DMS153 (cell line): ENCODE measurements at places on chromosomes 6 and 20.

GRCh38 chr6:48318670-48319069 is 207.7 kb upstream of the PTCHD4 start:
- no peak for DNase-seq

DNA sequence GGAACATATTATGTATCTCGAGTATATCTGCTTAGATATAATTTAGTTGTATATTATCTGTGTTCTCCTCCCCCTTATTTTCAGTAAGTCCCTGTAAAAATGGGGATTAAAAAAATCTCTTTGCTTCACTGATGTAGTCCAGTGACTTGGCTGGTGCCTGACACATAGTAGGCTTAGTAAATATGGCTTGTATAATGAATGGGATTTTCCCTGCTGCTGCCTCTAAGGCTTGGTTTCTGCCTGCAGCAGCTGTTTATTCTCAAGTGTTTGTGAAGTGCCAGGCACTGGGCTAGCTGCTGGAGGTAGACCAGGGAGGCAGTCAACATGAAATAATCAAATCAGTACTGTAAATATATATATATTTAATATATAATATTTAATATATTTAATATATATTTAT is 1.6 kb upstream of the ZFP64 start:
- peak; percentile 16 for DNase-seq

GRCh38 chr6:34241351-34242215 is 4.9 kb downstream of the HMGA1 start:
- DNase-seq: no peak

- DNase-seq: no peak
Observed at GRCh38 chr6:111823831-111824607, 49.2 kb downstream of the FYN start.

- DNase-seq: no peak
Observed at GRCh38 chr6:150201285-150201684, 58.4 kb downstream of the PPP1R14C start.

DNA sequence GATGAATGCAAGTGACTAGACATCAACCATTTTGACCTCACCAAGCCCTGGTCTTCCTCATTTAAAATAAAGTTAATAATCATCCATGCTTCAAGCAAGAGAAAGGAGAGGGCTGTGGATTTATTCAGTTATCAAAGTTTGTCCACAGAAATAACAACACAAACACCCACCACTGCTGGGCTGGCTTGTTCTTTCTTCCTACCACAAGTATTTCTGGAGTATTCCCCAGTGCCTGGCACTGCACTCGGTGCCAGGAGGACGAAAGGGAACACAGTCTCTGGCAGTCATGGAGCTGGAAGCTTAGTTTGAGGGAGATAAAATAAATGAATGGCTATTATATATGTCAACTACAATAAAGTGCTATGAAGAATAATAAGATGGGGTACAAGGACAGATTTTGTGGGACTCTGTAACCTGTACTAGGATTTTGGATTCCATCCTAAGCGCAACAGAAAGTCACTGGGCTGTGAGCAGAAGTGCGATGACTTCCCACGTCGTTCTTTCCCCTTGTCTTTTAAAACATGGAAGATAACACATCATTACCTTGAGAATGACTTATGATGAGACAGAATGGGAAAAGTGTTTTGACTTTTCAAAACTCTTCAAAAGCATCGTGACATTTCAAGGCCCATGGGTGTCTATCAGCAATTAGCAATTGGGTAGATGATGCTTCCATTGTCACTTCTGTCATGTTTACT is 74.5 kb upstream of the TRAF3IP2 start:
- no peak for DNase-seq

- no peak for DNase-seq
Observed at GRCh38 chr6:53532061-53532797, 12.7 kb downstream of the GCLC start.

DNA sequence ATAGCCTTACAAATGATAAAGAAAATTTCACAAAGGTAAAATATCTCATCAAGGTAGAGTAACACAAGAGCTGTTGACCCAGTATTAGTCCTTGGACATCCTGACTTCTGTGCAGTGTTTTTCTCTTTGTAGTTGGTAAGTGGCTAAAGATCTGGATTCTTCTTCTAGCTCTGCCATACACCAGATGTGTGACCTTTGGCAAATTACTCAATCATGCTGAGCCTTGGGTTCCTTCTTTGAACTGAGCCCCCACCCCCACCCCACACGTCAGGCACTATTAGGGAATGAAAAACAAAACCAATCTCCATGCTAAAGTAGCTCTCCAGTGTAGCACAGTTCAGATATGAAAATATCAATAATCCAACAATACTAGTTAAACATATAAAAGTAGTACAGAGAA is 15.1 kb upstream of the TRIM39 start:
- no peak for DNase-seq

DNA sequence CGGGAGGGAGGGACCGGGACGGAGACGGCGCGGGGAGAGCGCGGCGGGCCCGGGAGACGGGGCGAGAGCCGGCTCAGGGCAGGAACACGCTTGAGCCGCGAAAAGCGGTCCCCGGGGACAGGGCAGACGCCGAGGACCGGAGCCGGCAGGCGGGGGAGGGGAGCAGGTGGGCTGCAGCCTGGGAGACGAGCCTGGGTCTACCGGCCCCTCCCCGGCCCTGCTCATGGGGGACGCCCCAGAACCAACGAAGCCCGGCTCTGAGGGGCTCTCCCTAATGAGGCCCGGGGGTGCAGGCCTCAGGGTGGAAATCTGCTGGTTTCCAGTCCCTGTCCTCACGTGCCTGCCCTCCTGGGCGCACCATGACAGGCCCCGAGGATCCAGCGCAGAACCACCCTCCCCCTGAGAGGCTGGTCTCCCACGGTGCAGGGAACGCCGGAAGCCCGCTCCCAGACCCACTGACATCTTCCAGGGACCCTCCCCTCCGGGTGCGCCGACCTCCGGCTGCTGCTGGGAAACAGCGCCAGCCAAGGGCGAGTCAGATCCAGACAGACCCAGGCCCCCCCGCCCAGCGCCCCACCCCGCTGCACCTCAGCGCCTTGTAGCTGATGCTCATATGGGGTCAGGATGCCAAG is 571 bp upstream of the EEF1A2 start:
- no peak for DNase-seq

DNA sequence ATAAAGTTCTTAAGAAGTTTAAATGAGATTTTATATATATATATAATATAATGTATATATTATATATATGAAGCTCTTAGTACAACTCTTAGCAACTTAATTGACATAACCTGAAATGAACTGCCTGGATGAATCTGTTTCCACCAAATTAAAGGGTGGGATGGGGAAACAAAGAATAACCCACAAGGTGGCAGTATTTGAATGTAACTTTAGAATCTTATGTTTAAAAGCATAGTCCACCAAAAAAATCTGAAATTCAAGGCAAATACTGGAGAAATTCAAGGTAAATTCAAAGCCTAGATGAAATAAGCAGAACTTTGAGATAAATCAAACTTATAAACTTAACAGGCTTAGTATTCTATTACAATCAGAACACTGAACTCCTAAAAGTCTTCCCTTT is 4.4 kb upstream of the IBTK start:
- no peak for DNase-seq

DNA sequence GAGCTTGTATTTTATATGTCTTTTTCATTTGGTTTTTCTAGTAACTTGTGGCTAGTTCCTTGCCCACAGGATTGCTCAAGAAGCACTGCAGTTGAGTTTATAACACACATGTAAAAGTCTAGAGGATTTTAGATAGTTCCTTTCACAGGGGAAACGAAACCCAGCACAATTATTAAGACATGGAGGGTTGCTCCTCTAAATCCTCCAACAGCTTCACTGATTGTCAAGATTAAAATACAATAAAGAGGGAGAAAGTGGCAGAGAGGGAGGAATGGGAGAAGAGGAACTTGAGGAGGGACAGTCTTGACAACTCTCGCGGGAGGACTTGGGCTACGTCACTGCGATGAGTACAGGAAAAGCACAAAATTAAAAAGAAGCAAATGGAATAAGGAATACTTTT is 9.7 kb upstream of the TBC1D7 start:
- DNase-seq: no peak

- no peak for DNase-seq
Observed at GRCh38 chr6:144310765-144311164, 25.6 kb downstream of the UTRN start.

- DNase-seq: no peak
Observed at GRCh38 chr6:168130697-168131371, 51.8 kb upstream of the FRMD1 start.

DNA sequence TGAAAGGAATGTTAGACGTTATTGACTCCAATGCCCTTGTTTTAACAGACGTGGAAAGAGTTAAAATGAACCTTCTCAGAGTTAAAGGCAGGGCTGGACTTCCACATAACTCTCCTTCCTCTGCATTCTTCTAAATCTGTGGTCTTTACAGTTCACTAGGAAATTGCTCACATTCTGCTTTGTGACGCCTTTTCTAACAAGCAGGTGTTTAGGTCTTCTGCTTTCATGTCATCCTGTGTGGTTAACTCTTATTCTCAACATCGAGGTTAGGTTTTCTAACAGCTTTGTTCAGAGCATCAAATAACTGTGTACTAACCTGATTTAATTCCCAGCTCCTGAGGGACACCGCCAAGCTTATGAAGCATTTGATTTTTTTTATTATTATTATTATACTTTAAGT is 81.3 kb upstream of the NT5E start:
- no peak for DNase-seq

- no peak for DNase-seq
Observed at GRCh38 chr6:123925842-123926399, 122.3 kb downstream of the NKAIN2 start.

DNA sequence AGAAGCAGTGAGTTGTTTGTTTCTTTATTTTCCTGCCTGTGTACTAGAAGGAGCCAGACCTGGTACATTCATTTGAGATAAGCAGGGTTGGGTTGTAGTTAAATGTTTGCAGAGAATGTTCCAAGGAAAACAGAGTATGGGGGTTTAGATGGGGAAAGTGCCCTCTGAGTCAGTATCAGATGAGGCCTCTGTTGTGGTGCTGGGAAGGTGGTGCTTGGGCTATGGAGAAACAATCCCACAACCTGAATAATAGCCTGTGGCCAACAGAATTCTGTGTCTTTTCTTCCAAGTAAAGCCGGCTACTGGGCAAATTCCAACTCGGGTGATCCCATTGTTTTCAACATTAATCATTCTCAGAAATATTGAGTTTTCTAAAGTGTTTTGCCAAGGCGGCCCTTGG is 109.3 kb downstream of the RNF144B start:
- DNase-seq: no peak

DNA sequence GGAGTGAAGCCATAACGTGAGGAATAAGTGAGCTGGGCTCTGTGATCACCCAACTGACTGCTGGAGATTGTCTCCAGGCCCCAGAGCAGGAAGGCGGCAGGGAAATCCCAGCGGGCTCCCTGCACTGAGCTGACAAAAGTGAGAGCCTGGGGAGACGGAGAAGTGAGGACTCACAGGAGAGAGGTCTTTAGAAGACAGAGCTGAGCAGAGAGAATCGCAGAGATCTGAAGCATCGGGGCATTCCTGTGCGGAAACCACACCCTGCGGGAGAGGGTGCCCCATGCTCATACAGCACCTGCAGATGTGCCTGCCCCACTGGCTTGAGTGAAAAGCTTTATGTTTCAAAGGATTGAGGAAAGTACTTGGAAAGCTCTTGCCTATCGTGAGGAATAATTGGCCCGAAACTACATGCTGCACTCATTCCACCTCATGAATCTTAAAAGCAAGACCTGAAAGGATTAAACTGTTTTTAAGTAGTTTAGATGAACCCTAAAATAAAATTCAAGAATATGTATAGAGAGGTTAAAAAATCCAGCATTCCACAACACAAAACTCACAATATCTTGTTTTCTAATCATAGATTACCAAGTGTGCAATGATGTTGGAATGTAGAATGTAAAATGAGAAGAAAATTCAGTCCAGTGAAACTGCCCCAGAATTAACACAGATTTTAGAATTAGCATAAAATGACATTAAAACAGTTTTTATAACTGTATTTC is 17.7 kb upstream of the THBS2 start:
- no peak for DNase-seq

DNA sequence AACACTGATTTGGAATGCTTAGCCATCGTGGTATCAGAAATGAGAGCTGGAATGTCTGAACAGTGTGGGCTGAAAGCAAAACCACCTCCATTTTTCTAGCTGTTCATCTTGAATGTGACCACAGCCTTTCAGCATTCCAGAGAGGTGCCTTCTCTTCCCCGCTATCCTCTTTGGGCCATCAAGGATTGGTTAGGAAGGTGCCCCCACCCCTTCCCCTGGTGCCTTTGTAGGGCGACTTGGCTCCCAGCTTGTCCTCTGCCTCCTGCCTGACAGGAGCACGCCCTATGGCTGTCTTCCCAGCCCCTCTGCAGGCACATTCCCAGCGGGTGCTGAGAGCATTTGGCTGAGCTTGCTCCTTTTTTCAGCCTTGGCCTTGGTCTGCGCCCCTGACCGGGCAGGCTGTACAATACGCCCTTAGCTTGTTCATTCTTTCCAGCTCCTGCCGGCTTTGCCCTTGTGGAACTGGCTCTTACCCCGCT is 97.5 kb downstream of the ARMC2 start:
- no peak for DNase-seq

- DNase-seq: peak; percentile 70
Observed at GRCh38 chr20:37534401-37535157, 6.9 kb upstream of the BLCAP start.

DNA sequence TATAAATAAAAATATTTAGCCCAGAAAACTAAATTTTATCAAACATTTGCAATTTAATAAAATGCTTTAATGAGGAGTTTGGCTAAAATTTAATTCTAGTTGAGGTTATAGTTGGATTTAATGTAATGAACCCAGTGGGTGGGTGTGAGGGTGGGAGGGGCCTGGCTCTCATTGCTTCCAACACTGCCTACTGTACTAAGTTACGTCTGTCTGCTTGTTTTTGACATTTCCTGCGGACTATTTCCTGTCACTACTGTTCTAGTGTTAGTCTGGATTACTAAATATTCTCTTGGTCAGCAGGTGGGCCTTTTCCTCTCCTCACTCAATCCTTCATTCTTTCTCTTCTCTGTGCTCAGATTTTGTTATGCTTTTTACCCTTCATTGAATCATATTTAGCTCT is 82.5 kb upstream of the MAP3K7 start:
- DNase-seq: no peak

DNA sequence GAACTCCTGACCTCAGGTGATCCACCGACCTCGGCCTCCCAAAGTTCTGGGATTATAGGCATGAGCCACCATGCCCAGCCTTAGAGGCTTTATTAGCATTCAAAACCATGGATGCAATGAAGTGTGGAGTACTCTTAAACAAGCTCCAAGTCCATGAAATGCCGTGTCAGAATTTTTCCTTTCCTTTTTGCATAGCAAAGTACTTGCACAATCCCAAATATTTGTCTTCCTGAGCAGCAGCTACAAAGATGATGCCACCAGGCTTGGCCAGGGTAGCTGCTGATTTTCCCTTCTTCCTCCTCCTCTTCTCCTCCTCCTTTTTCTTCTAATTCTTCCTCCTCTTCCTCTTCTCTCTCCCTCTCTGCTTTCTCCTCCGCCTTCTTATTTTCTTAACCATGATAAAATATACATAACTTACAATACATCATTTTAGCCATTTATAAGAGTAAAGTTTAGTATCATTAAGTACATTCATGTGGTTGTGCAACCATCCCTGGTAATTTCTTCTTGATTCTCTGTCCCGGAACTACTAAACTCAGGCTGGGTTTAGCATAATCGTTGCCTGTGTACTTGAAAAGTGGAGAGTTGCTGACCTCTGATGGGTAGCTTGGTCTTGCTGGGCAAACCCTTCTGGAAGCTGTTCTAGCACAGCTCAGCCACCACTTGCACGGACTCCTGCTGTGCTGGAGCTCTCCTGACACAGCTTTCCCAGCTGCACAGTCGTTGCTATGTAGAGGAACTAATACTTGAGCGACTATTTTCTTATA is 20.3 kb downstream of the MUCL3 start:
- DNase-seq: no peak

GRCh38 chr6:150336708-150337107 is 32.1 kb upstream of the IYD start:
- no peak for DNase-seq

- no peak for DNase-seq
Observed at GRCh38 chr20:63255931-63256704, 1.9 kb upstream of the NKAIN4 start.
